ENCODE measurements at places on chromosomes 4 and X.

DNA sequence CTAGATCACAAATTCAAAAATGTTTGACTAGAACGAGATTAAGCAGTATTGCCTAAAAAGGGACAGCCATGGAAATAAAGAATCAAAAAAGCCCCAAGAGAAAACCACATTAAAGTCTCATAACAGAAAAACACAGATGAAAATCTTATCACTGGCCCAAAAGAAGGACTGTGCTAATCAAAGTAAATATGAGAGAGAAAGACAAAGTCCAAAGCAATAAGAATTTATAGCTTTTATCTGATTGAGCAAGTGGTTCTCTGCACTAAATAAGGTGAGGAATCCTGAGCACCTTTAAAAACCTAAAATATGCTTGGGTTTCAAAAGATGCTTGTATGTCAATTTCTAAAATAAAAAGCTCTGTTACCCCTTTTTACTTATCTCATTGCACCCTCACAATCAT is 409.3 kb downstream of the GASK1B start:
- DNase-seq: no peak

- DNase-seq: no peak
Observed at GRCh38 chrX:15321447-15321846, 6.0 kb upstream of the ASB11 start.

DNA sequence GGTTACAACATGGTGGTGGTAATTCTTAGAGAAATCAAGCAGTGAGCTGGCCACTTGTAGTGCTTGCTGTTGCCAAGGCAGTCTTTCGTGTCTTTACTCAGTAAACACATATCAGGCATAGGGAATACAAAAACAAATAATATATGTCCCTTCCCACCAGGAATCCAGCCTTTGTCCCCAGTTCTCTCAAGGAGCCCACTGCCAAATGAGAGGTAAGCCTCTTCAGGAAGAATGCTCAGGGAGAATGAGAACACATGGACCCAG is 421 bp upstream of the PLAC1 start:
- DNase-seq: no peak

- DNase-seq: no peak
Observed at GRCh38 chrX:71533516-71533850, 579 bp downstream of the OGT start.

GRCh38 chr4:127049526-127049925 is 583.2 kb upstream of the INTU start:
- DNase-seq: no peak

DNA sequence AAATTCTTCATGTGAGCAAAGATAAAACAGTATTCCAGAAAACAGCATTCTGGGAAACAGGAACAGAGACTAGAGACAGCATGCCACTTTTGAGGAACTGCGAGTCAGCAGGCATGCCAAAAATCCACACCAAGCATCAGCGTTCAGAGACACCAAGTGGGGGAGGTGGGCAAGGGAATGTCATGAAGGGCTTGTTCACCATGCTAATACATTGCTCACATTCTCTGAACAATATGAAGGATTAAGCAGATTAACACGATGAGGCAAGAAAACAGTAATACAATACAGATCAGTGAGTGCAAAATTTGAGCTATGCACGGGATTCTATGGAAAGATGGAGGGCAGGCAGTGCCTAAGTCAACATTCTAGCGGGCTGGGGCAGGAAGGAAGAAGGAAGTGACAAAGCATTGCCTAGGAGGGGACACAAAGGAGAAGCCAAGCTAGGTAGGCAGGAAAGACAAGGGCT is 278.3 kb downstream of the FBXW7 start:
- DNase-seq: no peak

DNA sequence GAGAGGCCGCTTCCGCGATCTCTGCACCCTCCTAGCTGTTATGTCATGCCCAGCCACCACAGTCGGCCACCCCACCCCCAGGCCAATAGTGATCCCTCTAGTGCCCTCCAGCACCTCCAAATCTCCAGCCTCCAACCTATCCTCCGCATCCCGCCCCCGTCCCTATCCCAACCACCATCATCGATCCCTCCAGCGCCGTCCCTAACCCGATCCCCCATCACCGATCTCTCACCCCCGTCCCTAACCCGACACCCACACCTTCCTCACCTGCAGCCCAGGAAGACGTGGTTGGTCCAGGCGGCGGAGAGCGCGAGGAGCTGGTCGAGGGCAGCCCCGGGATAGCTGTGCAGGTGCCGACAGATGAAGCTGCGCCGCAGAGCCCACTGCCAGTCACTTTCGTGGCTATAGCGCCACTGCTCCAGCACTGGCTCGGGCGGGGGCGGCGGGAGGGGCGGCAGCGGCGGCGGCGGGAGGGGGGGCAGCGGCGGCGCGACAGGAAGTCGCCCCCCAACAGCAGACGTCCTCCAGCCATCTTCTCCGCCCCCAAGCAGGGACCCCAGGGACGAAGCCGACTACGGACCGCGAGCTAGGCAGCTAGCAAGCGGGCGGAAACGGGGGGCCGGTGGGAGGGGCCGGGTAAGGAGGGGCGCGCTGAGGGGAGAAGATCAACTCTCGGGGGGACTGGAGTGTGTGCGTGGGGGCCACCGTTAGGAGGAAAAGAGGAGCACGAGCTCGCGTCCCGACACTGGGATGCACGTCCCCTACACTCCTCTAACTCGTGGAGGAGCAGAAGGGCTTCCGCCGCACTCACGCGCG is 552 bp downstream of the NKRF start:
- DNase-seq: peak; percentile 31

GRCh38 chr4:182091128-182091527 is 152.1 kb upstream of the TENM3 start:
- DNase-seq: no peak

DNA sequence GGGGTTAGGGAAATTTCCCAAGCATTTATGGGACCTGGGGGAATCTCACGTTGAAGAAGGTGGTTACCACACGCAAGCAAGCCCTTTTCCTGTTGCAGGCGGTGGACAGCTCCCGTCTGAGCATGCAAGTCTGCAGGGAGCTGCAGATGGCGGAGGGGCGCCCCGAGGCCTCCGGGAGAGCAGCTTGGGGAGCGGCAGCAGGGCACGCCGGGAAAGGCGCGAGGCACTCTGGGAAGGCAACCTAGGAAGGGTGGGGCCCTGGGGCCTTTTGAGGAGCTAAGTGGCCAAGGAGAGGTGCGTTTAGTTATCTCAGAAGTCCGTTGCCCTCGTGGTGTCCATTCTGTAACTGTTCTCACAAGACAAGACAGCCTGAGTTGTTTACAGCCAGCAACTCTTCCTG is 57.0 kb upstream of the SLC25A4 start:
- DNase-seq: no peak

DNA sequence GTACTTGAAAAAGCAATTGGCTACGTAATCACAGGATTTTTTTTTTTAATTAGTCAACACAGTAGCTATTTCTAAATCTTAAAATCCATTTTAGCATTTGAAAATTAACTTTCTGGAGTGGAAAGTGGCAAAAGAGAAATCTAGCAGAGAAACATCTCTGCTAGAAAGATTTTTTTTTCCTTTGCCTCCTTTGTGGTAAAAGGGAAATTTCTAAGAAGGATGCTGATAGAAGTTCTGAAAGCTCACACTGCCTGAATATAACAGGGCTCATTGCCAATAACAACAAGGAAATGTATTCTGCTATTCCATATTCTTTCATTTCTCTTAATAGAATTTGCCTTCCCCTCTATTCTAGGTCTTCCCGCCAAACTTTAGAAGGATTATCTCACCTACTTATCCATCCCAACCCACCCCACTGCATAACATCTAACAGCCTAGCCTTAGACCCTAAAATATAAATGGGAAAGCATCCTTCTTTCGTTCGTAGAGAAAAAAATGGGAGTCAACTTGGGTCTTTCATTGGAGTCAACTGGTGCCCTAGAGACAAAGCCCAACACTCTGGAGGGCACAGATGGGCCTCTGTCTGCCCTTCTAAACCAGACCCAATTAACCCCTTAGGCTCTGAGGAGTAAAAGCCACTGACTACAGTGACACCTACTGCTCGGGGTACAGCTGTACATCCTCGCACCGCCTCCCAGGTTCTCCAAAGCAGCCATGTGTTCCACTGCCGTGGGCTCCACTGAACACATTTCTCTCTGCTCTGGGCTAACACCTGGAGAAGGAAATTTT is 103.9 kb downstream of the MAML3 start:
- DNase-seq: no peak

DNA sequence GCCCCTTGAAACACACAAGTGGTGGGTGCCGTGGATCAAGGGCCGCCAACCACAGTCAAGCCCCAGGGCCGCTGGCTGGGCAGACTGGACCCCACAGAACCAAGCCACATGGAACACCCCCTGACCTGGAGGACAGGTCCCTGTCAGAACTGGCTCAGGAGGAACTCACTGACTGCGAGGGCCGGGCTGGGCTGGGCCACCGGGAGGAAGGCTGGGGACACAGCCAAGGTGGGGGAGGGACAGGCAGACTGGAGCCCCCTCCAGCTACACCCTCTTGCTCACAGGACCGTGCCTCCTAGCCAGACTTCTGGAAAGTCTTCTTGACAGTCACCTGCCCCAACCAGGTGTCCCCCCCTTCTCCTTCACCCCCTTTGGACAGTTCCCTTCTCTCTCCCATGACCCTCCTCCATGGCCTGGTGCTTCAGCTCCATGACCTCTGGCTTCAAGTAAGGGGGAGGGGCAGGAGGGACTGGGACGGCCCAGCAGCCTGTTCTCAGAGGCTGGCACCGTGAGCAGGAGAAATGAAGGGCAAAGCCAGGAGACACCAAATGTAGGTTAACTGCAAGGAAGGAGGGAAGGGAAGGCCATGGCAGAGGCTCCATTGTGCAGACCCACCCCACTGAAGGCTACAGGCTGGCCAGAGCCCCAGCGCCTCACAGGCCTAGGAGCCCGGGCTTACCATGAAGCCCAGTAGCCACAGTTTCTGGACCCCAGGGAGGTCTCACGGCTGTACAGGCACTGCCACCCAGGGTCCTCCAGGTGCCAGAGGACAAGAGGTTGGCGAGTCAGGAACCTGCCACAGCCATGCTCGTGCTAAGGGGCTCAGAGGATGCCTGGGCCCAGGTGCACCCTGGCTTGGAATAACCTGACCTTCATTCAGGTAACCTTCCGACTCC is 22.6 kb upstream of the DUSP9 start:
- no peak for DNase-seq

DNA sequence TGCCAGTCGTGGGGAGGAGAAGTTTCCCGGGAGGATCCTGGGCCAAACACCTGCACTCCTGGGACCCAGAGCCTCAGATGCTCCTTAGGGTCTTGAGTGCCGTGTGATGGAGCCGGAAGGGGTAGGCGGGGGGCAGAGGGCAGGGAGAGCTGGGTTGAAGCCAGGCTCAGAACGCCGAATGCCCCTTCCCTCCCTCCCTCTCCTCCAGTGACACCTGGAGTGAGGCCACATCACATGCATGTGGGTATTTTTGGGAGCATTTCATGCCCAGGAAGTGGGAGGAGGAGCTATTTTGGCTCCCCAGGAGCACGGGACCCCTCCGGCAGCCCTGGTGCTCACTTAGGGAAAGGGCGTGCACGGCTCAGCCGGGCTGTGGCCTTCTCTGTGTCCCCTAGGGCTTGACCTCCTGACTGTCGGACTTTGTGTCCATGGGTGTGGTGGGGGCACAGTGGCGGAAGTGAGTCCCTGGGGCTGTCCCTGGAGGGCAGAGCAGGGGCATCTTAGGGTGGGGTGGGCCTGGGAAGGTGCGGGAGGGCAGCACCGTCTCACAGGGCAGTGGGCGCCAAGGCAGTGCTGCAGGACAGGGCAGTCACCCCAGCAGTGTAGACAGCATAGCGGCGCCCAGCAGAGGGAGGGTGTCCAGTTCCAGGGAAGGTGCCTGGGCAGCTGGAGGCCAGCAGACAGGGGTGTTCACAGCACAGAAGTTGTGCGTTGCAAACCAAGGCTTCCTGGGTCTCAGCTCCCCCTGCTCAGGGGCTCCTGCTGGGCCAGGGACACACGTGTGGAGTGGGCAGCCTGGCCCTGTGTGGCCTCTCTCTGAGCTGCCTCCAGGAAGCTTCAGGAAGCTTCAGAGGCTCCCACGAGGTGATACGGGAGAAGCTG is 4.9 kb upstream of the CPLX1 start:
- DNase-seq: no peak

- no peak for DNase-seq
Observed at GRCh38 chr4:138510053-138510452, 267.9 kb upstream of the SLC7A11 start.

- no peak for DNase-seq
Observed at GRCh38 chr4:6263526-6264224, 6.0 kb upstream of the WFS1 start.

- DNase-seq: no peak
Observed at GRCh38 chr4:3533423-3533820, 1.2 kb upstream of the LRPAP1 start.
